Activated CD4-positive, CD25-positive, alpha-beta regulatory T cell treated with anti-CD3 and anti-CD28 coated beads, Interleukin-2, amount 50 U/mL, for 24 hours (primary cell): ENCODE measurements at places on chromosomes 5 and 9.

- no peak for ATAC-seq
Observed at GRCh38 chr9:94697972-94698581, 28.4 kb upstream of the AOPEP start.

- peak; percentile 5 for ATAC-seq
Observed at GRCh38 chr5:126443374-126443851, 20.2 kb downstream of the GRAMD2B start.

DNA sequence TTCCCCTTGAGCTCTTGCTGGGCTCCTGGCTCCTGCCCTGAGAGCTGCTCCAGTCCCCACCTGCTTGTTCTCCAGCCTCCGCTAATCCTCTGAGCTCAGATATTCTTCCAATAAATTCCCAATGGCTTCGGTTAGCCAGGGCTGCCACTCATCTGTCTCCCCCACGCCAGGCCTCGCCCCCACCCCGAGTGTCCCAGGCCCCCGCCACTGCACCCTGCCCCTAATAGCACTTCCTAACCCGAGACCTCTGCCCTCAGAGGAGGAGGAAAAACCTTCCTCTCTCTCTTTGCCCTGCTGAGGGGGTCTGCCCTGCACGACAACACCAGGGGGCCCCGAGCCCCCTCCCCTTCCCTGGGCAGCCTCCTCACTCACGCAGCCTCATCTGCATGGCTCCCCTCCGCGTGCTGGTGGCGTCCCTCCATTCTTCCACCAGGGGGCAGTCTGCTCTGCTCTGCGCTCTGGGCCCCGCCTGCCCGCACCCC lies 5.4 kb upstream of the LCN15 start:
- ATAC-seq, result peak; percentile 44

DNA sequence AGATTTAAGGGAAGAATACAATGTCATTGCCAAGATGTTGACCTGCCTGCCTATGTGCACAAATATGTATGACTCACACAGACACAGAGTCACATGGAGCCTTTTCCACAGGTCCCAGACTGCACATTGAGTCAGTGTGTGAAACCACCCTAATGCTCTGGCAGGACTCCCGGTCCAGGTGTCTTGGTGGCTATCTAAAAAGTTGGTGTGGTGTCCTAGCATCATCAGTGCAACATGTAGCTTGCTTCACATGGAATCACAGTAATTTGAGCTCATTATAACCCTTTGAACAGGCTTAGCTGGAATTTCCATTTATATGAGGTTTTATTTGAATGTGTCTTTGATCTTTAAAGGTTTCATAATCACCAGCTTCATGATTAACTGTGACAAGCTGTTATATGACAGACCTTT lies 10.7 kb downstream of the IFNA5 start:
- peak; percentile 35 for ATAC-seq

DNA sequence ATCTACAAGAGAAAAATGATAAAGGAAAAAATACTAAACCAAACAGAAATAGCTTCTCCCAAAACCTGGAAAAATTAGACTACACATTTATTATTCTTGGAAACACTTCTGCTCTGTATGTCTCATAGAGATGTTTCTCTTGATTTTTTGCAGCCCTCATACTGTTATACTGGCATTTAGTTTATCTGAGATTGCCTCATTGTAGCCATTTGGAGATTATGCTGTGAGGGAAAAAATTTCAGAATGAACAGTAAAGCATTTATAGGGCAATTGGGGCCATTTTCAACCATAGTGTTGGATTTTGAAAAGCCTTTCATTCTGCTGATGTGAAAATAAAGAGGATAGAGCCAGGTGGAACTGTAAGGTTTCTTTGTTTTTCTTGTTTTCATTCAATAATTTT lies 441.8 kb upstream of the RIOK2 start:
- no peak for ATAC-seq

DNA sequence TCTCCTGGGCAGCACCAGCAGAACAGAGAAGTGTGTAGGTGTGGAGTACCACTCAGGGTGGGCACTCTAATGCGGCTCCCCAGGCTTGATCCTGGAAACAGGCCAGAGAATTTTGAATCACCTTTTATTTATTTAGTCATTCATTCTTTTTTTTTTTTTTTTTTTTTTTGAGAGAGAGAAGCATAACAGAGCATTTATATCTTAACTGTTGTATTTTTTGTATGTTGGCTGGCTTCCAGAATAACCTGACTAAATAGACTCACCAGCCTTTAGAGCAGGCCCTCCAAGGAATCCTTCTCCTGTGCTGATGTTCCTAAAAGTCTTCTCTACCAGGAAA lies 153.4 kb downstream of the PIK3R1 start:
- peak; percentile 14 for ATAC-seq

DNA sequence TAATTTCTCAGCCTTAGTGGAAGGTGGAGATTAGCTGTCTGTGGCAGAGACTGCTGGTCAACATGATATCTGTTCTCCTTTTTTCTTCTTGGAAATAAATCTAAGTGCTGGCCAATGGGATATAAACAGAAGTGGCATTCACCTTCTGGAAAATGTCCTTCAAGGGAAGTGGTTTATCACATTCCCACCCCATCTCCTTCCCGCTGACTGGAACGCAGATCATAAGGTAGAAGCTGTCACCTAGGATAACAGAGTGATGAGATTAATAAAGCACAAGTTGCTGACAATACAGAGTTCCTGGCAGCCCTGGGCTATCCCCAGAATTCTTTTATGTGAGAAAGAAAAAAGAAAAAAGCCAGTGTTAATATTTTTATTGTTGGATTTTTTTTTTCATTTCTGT lies 109.7 kb upstream of the OSMR start:
- no peak for ATAC-seq

DNA sequence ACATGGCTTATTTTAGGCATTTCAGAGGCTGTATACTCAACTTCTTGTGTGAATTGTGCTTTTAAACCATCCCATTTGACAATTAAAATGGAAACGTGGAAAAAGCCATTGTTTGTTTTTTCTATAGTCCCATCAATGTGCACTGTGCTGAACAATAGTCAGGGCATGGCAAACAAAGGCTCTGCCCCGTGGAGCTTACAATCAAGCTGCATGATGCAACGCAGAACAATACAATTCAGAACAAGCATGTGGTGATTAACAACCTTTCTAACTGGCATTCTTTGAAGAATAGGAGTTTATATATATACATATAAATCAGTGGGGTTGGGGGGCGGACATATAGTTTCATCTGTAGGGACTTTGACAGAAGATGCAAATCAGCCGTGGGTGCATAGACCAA lies 2125.4 kb upstream of the WWC1 start:
- ATAC-seq, result no peak

DNA sequence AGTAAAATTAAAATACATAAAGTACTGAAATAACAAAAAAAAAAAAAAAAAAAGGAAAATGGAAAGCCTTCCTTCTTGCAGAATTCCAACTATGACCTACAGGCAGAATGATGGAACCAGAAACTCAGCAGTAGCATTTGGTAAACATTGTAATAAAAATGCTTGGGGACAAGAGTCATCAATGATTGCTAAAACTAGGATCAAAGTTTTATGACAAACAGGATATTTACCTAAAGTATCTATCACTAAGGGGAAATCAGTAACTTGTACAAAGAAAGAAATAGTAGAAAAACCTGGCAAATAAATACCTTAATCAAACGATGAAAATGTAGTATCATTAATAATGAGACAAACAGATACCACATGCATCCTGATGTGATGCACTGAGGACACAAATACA lies 17.5 kb downstream of the ERMP1 start:
- no peak for ATAC-seq

- no peak for ATAC-seq
Observed at GRCh38 chr5:118796081-118796480, 192.3 kb downstream of the DTWD2 start.

DNA sequence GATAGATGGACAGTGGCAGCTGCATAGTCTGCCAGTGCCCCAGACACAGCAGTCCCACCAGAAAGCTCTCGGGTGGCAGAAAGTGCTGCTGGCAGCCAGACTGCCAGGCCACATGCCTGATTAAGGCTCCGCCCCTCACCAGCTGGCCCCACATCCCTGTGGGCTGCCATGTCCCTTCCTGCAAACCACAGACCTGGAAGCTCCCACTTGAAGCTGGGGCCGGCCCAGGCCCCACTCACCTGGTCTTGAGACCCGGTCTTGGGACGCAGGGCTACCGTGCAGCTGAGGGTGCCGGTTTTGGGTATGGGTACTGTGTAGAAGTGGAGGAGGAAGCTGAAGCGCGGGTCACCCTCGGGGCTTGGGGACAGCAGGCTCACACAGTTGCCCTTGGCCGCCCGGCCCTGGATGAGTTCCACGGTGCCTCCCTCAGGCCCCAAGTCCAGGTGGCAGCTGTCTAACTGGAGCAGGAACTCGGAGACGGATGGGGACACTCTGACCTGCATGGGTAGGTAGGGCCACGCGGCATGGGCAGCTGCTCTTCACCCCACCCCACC lies 15.3 kb downstream of the FPGS start:
- no peak for ATAC-seq

DNA sequence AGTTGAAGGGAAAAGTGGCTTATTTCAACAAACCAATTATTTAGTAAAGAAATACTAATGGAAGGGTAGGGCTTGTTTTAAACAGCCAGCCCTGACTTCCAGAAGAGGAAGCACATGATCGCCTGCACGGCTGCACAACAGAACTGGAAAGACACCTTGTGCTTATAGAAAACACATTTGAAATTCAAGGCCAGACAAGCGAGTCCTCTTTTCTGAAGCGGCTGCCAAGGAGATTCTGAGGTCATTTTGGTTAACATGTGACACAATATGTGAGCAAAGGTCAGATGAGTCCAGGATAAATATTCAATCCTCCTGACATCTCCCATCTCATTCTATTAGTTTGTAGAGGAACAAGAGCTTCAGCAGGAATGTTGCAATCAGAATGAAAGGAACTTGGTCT lies 461.4 kb upstream of the ST8SIA4 start:
- ATAC-seq, result no peak

DNA sequence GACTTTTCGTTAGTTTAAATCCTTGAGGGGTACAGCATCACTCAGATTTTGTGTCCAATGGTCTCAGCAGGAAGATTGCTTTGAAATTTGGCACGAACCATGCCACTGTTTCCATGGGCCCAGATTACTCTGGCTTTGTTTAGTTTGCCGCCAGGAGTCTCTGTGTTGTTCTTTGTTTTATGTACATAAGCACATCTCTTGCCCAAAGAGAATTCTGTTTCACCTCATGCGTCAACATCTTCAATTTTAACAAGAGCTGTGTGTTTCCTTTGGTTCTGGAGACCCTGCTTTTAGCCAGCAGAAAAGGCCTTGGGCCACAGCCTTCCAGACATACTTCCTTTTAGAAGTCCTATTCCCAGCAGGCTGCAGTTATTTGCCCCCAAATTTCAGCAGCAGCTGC lies 62.4 kb downstream of the TNPO1 start:
- no peak for ATAC-seq

DNA sequence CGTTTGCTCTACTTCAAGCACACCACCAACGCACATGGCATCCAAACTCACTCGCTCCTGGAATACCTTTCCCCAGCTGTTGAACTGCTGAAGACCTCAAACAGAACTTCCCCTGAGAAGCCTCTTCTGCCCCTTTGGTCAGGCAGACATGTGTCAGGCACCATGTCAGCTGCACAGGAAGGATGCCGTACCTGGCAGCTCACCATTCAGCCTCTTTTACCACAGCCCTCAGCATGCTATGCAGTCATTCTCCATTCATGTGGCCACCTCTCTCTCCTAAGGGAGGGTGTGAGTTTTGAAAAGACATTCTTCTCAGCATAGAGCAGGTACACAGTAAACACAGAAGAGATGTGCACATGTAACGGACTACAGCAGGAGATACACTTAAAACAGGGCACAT lies 14.2 kb downstream of the IL4 start:
- peak; percentile 57 for ATAC-seq

DNA sequence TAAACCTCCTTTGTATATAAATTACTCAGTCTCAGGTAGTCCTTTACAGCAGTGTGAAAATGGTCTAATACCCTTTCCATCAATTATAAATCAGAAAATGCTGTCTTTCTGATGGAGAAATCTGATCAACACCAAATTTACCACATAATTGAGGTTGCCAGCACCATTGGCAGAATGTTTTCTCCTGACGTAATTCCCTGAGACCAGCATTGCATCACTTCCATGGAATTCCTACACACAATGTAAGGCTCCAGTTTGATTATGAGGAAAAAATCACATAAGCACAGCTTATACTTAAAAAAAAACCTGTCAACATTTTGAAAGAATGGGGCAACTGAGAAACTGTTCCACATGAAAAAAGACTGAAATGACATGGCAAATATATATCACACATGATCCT lies 618.7 kb upstream of the CDH6 start:
- no peak for ATAC-seq

DNA sequence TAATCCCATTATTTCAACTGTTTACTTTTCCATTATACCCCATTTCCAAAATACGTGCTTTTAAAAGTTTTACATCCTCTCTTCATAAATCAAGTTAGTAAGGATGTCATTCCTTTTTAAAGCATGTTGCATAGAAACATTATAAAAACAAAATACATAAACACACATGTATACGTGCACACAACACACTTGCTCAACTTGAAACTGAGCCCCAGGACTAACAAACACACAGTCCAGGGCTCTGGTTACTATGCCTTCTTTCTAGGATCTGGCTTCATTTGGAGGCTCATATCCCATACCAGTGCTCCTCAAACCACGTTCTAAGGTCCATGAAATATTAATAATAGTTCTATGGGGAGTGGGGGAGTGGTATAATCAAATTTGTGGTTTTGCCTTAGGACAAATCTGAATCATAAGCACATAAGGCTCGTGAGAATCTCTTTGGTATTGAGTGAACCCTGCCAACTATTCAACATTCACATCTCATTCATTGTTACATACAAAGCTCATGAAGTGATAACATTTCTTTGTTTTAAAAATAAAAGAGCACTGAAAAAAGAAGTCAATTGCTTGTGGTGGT lies 55.2 kb downstream of the NFIB start:
- no peak for ATAC-seq

GRCh38 chr5:158979749-158980521 lies 119.8 kb downstream of the EBF1 start:
- ATAC-seq, result no peak

DNA sequence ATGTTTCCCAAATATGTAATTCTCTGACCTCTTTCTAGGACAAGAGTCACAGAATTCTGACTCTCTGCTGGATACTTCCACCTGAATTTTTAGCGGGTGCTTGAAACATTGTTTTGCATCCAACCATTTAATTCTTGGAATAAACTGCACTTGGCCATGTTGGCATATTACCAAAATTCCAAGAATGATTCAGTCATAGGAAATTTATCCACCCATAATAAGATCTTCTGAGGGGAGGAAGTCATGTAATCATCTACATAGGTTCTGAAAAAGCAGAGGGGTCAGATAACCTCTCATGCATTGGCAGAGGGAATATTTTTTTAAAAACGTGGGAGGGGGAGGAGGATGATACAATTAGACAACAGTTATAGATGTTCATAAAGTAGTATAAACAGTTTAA lies 156.9 kb downstream of the PAM start:
- no peak for ATAC-seq
